ENCODE measurements at places on chromosomes 12 and 14. TPM values are rescaled to one million over a fixed set of nuclear protein-coding genes. Genes with fewer than 3 reads are reported as not detected.

DNA sequence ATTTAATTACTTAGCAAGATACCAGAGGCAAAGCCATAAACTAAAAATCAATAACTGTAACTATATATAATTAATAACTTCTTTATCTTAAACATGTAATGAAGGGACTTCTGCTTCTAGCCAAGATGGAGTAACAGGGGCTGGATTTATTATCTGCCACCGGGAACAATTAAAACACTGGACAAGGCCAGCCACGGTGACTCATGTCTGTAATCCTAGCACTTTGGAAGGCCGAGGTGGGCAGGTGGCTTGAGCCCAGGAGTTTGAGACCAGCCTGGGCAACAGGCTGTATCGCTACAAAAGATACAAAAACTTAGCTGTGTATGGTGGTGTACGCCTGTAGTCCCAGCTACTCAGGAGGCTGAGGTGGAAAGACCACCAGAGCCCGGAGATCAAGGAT, 113.6 kb downstream of the TAOK3 start:
- no peak for DNase-seq

PTCSC3 gene
- not detected for total RNA-seq

GRCh38 chr12:100044266-100044665, 59.5 kb upstream of the ANKS1B start:
- no peak for DNase-seq

DNA sequence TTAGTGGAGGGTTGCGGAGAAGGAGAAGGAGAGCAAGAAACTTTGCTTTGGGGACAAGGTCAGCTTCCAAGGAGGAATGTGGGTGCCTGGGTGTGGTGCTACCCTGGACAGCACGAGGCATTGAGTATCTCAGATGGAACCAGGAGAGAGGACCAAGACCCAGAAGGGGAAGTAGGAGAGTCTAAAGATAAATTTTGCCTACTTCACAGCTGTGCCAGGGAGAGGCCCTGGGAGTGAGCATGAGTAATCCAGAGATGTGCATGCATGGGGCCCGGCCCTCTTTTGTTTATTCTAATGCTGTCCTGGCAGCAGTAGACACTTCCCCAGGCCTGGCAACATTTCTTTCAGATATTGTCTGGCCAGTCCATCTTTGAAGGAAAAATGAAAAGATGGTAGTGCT, 49.5 kb upstream of the GNPNAT1 start:
- no peak for DNase-seq

- no peak for DNase-seq
Measured at GRCh38 chr12:98256830-98257229, 258.6 kb upstream of the TMPO start.

CCDC197 gene
- not detected for total RNA-seq

RHEBL1 gene
- total RNA-seq, result not detected

FAM186B gene
- total RNA-seq, result 1.2 TPM

GRCh38 chr14:89589400-89590118, 172.5 kb upstream of the FOXN3 start:
- no peak for DNase-seq

GPR132 gene
- total RNA-seq, result 1.5 TPM

All from ureter (tissue), 1 donor.